GM04504 (cell line): ENCODE measurements at places on chromosomes 3 and 15.

DNA sequence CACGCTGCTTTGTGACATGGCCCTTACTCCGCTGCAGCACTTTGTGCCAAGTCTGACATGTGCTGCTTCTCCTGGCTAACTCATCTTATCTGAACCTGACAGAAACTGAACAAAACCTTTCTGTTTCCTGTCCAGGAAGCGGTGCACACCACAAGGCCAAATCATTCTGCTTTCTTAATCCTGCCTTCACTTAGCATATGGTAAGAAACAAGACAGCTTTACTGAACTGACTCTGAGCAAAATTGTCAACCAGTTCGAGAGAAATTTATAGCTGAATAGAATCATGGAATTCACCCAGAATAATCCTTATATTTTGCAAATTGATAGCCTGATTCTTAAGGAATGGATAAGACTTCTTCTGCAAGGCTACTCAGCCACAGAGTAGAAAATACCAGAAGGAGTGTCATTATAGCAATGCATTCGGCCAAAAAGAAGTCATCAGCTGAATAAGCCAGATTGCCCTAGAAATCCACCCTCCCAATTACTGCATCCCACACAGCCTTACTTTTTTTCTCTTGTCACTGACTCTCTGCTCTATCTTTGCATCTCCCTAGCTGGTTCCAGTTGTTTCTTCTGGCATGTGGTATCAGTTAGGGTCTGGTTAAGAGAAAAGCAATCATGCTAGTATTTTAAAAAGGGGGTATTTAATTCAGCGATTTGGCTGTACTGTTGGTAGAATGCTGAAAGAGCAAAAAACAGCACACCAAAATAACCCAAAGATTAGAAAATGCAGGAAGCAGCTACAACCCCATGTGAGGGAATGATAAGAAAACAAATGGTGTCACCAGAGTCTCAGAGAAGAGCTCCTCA lies 41.6 kb upstream of the STRIT1 start:
- DNase-seq = no peak

DNA sequence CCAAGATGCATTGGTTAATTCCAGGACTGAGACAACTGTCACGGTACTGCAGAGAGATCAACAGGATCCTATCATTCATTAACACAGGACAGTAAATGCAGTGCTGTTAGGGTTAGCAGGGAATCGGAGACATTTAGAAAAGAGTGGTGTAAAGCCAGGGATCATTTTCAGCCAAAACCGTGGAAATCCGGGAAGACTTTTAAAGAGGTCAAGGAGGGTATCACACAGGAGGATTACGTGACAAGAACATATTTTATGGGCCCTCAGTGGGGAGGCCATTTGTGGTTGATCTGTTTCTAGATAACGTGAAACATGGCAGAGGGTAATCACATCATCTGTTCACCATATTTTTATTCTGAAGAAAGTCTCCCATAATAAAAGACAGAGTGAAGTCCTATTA lies 216.1 kb downstream of the PTPRG start:
- no peak for DNase-seq

DNA sequence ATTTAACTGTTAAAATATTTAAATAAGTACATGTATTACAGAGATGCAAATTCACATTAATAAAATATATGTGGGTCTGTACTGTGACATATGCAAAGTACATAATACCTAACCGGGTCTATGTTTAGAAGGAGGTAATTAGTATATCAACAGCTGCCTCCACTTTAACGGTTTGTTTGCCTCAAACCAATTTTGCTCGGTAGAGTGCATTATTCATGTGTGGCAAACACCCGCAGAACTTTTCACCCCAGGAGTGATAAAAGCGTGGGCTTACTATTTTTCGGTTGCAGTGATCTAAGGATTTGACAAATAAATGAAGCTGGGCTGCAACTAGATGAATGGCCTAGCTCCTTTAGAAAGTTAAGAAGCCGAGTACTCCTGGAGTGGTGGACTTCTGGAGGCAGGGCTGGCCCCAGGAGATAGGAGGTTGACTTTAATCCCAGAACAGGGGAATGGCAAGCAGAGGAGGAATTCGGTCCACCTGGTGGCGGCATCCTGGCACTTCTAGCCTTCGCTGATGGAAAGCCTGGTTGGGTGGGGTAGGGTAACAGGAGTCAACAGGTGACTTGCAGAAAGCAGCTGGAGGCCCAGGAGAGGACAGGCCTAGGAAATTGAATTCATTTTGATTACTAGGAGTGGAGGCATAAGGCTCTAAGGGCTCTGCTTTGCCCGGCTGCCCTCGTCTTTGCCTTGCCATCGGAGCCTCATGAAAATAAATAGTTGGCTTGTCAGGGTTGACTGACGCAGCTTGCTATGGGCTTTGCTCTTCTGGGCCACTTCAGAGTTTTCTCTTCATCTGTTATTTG lies 2.4 kb downstream of the SLCO3A1 start:
- DNase-seq = no peak

DNA sequence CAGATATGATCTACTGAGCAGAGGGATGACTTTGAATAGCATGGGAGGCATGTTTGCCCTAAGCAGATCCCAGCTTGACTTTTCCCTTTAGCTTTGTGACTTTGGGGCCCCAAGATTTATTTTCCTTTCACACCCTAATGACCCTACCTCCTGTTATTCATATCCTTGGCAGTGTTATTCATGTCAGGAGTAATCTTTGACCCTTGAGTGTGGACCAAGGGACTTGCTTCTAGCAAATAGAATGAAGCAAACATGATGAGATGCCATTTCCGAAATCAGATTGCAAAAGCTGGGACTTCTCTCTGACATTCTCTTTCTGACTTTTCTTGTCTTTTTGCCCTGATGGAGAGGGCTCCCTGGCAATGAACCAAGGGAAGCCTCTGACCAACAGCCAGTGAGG lies 415.4 kb upstream of the PROK2 start:
- no peak for DNase-seq

DNA sequence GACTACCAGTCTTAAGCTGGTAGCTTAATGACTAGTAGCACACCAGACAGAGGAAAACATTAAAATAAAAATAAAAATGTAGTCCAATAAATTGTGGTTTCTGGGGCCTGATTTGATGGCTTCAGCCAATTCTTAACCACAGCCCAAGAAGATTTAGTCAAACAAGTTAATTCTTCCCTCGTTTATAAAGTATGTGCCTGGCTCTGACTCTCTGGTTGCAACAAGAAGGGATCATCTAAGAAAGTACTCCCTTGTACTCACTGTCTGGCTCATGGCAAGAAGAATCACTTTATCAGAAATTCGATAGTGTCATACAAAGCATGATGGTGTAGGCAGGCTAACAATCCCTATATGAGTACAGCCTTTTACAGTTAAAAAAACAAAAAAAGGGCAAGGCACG lies 141.9 kb downstream of the P3H2 start:
- DNase-seq = peak; percentile 42

- DNase-seq = no peak
Measured at GRCh38 chr3:197573048-197573767, 17.4 kb upstream of the BDH1 start.

GRCh38 chr3:171827836-171828458 lies 15.2 kb upstream of the TMEM212 start:
- DNase-seq = no peak

DNA sequence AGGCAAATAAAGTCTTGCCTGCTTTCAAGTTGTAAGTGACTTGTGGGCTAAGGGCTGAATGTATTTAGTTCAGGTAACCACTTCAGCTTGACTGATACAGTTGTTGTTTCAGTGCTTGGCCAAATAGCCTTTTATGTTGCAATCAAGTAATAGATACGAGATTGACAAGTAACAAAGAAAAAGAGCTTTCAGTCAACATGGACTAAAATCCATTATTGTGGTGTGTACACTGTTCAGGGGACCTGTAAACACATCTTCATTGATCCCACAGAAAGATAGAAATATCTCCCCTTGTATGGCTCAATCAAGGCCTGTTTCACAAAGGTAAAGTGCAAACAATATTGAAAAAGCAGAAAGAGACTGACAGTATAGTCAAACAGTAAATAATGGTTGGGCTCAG lies 224.8 kb upstream of the TMCO5A start:
- no peak for DNase-seq

DNA sequence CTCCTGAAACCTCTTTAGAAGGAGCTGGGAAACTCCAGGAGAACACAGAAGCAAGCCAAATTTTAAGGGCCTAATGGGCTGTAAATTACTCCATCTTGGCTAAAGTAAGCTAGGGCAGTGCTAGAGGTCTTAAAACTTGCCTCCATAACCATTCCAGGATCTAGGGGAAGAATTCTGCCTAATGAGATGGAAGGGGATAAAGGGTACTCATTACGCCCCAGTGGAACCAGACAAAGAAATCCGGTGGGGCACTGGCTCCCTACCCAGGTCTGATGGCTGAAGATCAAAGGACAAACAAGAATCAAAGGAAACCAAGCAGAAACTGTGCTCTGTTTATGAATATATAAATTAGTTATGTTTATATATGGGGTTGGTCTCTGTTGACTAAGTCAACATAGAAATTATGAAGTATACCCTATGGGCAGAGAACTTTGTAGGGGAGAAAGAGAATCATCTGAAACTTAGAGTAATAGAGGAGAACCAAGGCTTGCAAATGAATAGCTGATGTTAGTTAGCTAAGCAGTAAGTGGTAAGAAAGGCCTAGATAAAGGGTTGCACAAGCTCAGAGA lies 57.8 kb downstream of the NCEH1 start:
- no peak for DNase-seq
